Activated CD4-positive, alpha-beta T cell treated with anti-CD3 and anti-CD28 coated beads, Interleukin-2, Interleukin-4, amounts not matched to agents 100 ng/mL and 50 ng/mL, durations not matched to agents 16 hours and 8 hours (primary cell): ENCODE measurements at places on chromosomes 6 and 20.

DNA sequence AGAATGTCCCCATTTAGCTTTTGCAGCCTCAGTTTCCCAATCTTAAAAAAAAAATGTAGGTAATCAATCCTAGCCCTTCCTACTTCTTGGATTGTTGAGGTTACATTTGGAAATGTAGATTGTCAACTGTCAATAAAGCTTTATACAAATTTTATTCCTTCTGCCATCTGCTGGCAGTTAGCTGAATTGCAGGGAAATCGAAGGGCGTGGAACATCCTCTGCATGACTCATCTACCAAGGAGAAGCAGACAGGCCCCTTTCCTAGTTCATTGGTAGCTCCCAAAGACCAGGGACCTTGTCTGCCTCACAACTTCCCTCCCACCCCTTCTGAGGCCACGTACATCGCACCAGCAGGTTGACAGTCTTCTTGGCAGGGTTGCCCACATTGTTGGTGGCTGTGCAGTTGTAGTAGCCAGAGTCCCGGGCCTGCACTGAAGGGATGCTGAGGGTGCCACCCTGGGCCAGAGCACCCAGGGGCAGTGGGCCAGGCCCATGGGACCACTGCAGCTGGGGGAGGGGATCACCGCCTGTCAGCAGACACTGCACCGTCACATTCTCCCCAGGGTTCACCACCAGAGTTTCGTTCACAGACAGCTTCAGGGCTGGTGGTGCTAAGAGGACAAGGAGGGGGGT lies 43.6 kb downstream of the MDGA1 start:
- DNase-seq, result peak; percentile 62

GRCh38 chr6:34554291-34555006 lies 1.7 kb downstream of the SPDEF start:
- no peak for DNase-seq

DNA sequence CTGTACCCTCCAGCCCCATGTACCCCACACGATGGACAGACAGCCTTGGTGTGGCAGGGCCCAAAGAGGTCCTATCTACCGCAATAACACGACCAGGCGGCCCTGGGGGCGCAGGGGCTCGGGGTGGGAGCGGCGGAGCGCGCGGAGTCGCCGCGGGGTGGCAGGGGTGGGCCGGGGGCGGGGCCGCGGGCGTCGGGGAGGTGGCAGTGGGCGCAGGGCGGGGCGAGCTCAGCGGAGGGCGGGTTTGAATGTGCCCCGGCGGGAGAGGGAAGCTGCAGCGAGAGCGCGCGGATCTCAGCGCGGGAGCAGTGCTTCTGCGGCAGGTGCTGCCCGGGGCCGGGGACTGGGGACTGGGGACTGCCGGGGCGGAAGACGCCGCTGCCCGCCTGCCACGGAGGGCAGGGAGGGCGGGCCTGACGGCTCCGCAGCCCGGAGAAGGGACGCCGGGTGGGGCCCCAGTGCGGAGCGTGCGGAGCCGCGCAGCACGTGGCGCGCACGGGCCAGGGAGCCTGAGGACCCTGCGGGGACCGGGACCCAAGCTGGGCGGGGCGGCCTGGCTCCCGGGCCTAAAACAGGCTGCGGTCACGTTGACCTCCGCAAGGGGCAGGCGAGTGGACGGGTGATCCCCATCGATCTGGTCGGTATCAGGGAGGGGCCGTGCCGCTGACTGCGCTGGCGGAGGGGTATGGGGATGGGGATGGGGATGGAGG lies at the start of gene SLC29A1:
TSS of gene SLC29A1 (plus strand) at position 277 of the 710 bp plus-strand sequence. CDS start 3,719 bp downstream, outside the sequence.
- DNase-seq, result peak; percentile 85

DNA sequence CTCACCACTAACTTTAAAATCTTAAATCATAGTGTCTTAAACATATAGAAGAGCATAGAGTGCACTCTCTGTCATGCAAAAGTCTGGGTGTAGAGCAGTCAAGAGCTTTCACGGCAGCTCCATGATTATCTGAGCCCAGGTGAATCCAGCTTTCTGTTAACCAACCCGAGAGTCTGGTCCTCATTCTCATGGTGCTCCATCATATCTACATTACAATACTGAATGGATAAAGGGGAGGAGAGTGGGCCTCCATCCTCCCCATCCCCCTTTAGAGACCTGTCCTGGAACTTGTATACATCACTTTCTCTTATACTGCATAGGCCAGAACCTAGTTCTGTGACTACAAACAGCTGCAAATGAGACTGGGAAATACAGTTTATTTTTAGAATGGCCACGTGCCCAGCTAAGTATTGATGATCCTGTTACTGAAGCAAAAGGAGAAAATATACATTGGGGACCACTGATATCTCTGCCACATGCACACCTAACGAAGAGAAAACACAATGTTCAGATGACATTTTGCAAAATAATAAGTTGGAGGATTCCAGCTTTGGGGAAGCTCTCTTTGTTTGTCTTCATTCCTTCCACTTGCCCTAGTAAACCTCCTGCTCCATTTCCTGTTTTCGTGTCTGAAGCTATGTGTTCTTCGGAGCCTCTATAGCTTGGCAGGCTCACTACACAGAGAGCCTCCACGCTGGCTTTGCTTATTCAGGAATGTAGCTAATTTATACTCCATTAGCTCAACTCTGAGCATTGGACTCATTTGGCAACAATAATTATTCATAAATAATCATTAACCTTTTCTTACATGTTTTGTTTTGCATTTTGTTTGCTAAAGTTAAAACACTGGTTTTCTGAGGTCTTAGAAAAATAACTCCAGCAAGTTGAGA lies 110.1 kb downstream of the IYD start:
- no peak for DNase-seq

DNA sequence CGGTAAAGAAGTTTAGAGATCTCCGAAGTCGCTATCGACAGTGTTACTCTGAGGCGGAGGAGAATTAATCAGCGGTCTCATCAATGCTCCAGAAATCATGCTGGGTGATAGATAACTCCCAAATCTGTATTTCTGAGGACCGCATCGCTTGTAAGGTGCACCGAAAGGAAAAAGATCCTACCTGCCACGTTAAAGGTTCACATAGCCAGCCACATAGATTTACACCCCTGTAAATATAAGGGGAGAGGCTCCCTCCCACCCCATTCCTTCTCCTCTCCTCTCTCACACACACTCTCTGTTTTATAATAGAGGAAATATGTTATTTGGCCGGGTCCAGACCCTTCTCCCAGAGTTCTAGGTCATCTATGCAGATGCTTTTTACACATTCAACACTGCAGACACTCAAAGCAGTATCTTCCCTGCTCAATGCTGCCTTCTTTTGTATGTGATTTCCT lies 620 bp upstream of the DEK start:
- DNase-seq, result no peak

DNA sequence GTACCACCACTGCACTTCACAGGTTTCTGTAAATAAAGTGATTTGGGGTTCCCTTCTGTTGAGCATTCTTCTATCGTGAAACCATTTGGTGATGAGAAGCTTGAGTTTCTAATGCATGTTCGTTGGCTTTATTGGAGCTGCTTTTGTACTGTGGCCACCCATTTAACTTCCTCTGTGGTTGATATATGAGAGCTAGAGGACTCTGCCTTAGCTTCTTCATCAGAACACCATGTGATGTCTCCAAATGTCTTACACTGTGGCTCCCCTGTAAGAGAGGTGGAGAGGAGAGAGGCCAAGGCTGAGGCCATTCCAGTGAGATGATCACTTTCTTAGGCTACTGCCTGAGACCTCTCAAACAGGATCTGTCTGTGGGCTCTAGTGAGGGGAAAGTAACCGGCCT lies 114.5 kb downstream of the SLC16A10 start:
- no peak for DNase-seq

- DNase-seq, result no peak
Measured at GRCh38 chr20:9035126-9035525, 33.8 kb upstream of the PLCB4 start.

DNA sequence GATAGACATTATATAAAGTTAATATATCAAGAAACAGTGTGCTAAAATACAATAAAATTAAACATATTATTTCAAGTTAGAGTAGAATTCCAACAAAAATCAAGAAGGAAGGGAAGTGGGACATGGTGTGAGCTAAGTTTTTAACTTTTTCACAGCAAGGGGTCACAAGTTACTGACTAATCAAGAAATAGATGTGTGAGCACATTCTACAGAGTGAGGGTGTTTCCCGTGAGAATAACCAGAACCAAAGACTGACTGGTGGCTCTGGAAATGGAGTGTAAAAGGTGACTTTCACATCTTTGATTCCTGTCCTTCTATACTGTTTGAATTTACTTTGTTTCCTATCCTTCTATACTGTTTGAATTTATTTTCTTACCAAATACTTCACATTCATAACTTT lies 206.6 kb downstream of the TASP1 start:
- DNase-seq, result no peak
